NCI-H1092 treated with DMSO at 0.1 percent for 48 hours (cell line): ENCODE measurements at places on chromosomes 6 and 20.

- no peak for DNase-seq
Observed at GRCh38 chr20:60427516-60427915, 469.3 kb downstream of the CDH26 start.

GRCh38 chr6:112241820-112242429, 12.4 kb downstream of the LAMA4 start:
- no peak for DNase-seq

DNA sequence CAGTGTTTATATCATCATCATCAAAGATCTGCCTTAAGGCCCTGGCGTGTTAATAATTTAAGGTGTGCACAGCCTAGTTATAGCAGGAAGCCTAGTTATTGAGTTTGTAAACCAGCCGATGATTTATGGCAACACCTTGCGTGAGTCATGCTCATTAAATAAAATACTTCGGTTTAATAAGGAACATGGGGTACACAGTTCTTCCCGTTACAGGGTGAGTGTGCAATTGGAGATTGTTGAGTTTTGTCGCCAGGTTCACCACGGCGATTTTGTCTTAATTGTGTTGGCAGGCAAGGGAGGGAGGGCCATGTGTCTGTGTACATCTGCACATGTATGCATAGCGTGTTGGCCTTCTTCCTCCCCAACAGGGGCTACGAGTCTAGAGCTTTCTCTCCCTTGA, 104.0 kb downstream of the TFAP2A start:
- peak; percentile 0 for DNase-seq

GRCh38 chr20:45181639-45182038, 6.9 kb downstream of the PI3 start:
- DNase-seq, result no peak

DNA sequence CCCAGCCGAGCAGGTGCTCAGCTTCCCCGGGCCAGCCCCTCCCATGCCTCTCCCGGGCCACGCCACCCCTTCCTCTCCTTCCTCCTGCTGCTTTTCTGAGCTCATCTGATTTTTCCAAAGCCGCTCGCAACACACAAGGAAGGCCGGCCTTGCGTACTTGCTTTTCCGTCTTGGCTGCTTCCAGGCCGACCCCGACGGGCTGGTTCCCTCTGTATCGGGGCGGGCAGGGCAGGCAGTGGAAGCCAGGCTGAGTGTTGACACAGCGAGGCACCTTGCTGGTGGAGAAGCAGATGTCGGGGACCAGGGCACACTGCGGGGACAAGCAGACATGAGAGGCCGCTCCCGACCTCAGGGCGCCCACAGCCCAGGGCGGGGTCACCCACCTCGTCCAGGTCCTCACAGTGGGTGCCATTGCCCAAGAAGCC, 21.1 kb downstream of the THBS2 start:
- DNase-seq, result no peak
